Stimulated activated CD8-positive, alpha-beta memory T cell treated with anti-CD3 and anti-CD28 coated beads, Interleukin-4, amount 100 ng/mL, for 4 hours (primary cell): ENCODE measurements at places on chromosomes 6 and 20.
A peak's percentile ranks its signal among the peaks of the same experiment; 100 is the strongest.

DNA sequence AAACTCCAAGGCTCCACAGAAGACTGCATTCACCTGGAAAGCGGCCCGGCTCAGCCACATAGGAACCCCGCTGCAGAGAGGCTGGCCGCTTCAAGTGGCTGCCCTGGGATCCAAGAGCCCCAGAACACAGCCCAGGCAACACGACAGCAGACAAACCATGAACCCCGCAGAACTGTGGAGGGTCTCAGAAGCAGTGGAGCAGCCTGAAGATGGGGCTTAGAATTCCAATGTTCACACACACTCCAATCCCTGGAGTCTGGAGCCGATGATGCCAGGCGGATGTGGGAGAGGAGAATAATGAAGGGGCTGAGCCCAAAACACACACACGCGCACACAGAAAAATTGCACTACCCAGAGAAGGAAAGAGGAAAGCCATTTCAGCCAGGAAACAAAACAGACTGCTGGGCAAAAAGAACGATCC, 52.4 kb downstream of the NINL start:
- no peak for DNase-seq

DNA sequence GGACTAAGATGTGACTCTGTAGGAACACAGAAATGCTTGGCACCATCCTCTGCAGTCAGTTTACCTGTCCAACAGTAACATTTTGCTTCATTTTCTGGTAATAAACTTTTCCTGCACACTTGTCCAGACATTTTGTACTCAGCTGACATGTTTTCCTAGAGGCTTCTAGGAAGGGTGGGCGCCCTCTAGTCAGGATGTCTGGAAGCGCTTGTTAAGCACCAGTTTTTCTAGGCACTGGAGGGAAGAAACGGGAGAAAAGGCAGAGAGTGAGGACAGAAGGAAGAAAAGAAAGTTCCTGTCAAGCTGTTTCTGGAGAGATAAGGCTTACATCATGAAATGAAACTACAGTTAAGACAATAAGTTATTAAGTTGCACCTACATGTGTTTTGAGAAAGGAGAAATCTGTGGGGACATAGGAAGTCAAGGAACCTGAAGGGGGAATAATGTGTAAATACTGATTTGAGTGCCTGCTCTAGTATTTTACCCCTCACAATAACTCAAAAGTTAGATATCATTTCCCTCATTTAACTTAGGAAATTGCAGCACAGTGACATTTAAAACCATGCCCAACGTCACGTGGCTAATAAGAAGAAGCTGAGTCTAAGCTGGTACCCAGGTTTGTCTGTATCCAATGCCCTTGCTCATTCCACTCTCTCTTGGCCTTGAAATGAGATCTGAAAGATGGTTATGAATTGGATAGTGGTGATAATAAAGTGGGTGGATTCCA, 42.7 kb upstream of the TNFRSF21 start:
- DNase-seq = no peak

DNA sequence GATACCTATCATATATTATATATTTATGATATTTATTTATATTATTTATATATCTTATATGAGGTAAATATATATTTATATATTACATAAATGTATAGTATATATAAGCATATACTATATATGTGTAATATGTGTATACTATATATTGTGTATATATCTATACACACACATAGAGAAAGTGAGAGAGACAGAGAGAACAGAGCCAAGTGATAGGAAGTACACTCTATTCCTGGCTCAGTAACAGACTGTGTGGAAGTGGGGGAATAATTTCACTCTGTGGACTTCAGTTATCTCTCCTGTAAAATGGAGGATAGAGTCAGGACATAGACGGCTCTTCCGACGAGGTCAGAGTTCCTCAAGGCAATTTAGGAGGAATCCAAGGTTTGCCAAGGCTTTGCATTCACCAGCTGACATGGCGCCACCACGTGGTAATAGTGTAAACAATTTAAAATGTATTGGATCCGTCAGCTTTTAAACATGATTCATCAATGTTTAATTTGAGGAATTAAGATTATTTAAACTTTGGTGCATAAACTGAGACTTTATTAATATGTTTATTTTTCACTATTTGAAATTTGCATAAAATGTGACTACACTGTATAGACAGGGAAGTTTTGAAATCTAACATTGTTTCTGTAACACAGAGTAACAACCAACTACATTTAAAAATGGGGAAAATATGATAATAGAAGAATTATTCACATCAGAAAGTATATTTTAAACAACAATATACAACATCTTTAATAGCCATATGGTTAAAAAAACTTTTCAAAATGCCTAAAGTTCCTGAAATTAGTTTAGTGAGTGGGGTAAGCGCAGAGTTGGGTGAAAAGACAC, 75.4 kb upstream of the TMEM244 start:
- DNase-seq = no peak

GRCh38 chr20:36271639-36272546, 34.2 kb upstream of the DLGAP4 start:
- no peak for DNase-seq

DNA sequence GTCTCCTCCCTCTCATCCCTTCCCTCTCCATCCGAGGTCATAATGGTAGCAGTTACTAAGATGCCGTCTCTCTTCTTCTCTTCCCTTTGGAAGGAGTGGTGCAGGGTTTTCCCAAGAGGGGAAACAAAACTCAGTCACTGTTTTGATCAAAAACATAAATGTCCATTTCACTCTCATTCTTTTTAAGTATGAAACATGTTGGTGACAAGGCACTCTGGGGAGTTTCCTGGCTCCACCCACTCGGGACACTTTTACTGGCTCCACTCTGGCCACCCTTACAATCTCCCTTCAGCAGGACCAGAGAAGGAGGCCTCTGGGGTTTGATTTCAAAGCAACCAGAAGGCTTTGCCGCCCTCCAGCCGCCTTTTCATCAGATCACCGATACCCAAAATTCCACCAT, 57.0 kb downstream of the FGD2 start:
- DNase-seq = no peak

DNA sequence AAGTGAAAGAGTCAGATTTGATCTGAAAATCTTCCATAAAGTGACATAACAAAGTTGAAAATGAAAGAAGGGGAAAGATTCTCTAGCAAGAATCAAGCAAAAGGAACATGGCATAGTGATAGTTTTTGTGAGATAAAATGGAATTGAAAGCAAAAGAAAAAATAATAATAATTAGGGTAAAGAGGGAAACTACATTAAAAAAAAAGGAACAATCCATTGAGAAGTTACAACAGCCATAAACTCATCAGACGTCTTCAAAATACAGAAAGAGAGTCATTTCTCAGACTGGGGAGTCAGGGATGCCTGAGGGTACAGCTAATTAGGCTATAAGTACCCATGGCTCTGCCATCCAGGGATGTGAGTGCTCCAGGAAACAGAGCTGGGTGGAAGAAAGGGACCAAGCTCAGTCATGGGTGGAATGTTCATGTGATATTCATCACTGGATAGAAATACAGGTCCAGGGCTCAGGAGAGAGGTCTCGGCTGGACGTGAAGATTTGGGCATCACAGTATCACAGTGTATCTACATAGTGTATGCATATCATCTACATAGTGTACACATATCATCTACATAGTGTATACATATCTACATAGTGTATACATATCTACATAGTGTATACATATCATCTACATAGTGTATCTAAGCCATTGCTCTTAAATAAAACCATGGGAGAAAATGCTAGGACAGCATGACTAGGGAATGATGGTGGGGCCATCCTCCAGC, 29.4 kb downstream of the DUSP22 start:
- no peak for DNase-seq

GRCh38 chr6:157063176-157063905, 260.0 kb downstream of the TMEM242 start:
- DNase-seq = no peak

DNA sequence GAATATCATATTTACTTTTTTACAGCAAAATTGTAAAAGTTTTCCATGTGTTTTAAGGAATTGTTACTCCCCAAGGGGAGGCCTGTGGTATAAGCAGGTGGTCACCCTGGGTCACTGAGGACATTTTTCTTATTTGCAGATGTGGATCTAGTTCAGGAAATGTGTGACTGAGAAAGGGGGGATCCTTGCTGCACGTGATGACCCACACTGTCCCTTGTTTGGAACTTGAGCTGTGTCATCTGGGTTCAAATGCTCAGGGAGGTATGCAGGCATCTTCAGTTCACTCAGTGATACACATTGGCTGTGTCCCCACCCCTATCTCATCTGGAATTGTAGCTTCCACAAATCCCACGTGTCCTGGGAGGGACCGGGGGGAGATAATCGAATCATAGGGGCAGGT, 431.9 kb upstream of the CDH4 start:
- no peak for DNase-seq

DNA sequence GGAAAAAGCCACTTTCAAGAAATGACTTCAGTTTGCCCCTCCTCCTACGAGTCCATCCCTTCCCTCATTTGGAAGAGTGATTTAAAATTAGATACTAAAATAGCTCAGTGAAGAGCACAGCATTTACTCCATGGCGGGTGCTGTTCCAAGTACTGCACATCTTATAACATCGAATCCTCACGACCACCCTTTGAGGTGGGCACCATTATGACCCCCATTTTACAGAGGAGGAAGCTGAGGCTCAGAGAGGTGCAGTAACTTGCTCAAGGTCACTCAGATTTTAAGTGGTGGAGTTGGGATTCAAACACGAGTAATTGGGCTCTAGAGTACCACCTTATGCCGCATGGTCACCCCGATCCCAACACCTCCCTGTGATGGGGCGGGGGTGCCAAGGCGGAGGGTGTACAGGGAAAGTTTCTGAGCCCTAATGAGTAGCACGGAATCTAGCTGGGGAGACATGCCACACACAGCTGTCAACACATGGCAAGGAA, 25.5 kb downstream of the TTBK1 start:
- no peak for DNase-seq

GRCh38 chr20:46275091-46275490, 33.2 kb downstream of the CDH22 start:
- no peak for DNase-seq

DNA sequence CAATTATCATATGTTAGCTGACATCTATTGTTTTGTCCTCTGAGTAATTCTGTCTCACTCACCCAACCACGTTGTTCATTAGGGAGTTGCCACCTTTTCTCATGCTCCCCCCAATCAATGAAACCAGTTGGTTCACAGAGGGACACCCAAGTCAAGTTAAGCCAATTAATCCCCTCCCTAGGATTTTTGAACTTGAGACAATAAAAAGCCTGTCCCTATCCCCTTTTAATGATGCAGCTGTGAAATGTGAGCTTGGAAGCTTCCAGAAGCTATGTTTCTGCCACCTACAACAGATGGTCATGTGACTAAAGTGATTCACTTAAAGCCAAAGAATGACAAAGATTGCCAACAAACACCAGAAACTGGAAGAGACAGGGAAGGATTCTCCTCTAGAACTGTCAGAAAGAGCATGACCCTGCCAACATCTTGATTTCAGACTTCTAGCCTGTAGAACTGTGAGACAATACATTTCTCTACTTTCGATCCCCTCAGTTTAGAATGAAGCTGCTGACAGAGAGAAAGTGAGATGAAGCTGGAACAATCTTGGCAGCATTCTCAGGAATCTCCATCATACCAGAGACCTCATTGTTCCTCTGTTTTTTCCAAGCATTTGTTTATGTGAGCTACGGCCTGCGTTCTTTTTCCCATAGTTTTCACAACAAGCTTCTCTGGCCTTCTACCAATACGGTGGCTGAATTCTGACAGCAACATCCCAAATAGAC, 57.8 kb upstream of the TPD52L1 start:
- DNase-seq = no peak

GRCh38 chr6:53029761-53030160, 34.7 kb upstream of the GSTA4 start:
- no peak for DNase-seq

GRCh38 chr6:21265730-21266044, 327.9 kb upstream of the SOX4 start:
- DNase-seq = no peak

DNA sequence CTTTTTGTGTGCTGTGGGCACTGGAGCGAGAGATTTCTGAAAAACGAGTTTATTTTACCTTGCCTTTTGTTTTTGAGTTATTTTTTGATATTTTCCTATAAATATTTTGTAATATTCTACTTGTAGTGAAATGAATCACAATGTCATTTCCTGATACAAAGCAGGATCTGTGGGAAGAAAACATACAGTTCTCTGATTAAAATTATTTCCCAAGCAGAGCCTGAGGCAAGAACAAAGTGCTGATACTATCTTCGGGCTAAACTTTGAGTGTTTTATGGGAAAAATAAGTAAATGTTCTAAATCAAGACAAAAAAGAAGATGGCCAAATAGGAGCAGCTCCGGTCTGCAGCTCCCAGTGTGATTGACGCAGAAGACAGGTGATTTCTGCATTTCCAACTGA, 33.7 kb upstream of the ELOVL5 start:
- no peak for DNase-seq

DNA sequence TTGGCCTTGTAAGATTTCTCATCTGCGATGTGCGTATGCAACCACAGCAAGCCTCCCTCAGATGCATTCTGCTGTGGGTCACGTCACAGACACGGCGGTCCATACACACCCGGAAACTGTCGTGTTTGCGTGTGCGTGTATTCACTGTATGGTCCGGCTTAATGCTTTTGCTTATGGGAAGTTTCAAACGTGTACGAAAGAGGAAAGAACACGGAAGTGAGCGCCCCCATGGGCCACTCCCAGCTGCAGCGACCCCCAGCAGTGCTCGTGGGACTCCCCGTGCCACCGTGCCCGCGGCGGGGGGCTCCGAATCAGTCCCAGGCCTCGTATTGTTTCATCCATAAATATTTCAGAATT, 10.2 kb downstream of the DLL1 start:
- no peak for DNase-seq

GRCh38 chr6:4608361-4609115, 167.7 kb upstream of the CDYL start:
- no peak for DNase-seq

- peak; percentile 24 for DNase-seq
These were observed 19.2 kb downstream of the PRND start for GRCh38 chr20:4740774-4741431.

DNA sequence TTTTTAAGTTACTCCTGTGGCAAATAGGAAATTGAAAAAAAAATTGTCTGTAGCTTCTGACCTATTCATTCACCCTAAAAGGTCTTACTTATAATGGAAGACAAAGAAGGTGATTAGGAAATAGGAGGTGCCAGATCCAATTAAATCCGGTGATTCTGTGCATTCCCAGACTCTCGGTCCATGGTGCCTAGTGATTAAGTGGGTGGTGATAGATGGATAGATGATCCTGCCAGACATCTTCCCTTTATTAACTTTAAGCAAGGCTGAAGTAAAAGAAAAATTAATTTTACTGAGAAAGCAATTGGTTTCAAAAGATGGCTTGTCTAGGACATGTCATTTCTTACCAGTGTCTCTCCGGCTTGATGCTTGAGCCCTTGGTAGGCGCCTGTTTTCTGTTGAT, 80.0 kb downstream of the SH3BGRL2 start:
- DNase-seq = no peak

GRCh38 chr20:45629496-45630100, at the start of gene WFDC10A:
WFDC10A (plus strand) TSS chr20:45629739; CDS start chr20:45629814, 75 bp downstream.
- no peak for DNase-seq
